Smooth muscle cell of the brain vasculature (primary cell): ENCODE measurements at places on chromosomes 12 and 14.

DNA sequence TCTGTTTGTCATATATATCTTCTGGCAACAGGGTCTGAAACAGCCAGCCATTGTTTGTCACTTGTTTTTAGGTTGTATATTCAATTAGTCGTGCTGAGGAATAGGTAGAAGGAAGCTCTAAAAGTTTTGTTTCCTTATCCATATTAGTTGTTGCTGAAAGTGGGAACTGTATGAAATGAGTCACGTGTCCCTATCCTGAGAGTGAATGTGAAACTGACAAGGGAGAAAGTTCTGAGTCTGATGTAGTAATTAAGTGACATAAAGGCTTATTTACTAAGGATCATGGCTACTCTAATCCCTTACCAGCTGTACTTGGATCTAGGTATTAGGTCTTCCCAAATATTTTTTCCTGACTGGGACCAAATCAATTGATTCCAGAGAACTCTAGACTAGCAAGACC lies 16.4 kb downstream of the FAM234B start:
- DNase-seq: no peak

- DNase-seq: no peak
Observed at GRCh38 chr12:106289196-106289681, 13.3 kb upstream of the TCP11L2 start.

GRCh38 chr12:28578833-28579252 lies 388.6 kb downstream of the CCDC91 start:
- no peak for DNase-seq

GRCh38 chr12:95197636-95198035 lies 19.6 kb downstream of the FGD6 start:
- DNase-seq: no peak

DNA sequence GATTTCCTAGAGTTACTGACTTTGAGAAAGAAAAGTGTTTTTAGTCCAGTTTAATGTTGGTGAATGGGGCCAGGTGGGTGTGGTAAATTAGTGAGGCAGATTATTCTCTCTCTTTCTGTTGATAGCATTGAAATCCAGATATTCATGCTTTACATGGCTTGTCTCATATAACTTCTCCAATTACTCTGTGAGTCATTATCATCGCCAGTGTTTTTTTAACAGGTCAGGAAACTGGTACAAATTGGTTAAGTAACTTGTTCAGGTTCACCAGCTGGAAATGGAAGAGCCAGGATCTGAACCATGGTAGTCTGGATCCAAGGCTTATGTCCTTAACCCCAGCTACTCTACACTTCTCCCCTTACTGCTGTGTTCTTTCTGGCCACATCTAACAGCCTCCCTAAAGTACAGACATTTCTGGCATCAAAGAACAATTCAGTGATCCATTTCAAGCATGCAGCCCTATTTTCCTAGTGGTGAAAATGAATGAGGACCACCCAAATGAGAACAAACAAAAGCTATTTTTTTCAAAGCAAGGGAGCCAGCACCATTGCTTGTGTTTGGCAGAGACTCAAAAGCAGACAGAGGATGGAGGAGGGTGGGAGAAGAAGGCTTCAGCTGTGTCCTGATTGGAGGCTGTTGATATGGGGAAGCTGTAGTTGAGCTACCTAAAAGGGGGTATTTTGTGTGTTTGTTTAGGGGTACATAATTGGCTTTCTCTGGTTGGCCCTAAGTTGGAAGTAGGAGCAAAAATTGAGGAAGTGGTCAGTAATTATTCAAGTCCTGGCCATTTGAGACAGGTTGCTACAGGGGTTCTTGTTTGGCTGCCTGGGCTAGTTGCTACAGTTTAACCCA lies 1.7 kb downstream of the IRAK3 start:
- no peak for DNase-seq

- no peak for DNase-seq
Observed at GRCh38 chr12:75954041-75954440, 77.5 kb downstream of the PHLDA1 start.

DNA sequence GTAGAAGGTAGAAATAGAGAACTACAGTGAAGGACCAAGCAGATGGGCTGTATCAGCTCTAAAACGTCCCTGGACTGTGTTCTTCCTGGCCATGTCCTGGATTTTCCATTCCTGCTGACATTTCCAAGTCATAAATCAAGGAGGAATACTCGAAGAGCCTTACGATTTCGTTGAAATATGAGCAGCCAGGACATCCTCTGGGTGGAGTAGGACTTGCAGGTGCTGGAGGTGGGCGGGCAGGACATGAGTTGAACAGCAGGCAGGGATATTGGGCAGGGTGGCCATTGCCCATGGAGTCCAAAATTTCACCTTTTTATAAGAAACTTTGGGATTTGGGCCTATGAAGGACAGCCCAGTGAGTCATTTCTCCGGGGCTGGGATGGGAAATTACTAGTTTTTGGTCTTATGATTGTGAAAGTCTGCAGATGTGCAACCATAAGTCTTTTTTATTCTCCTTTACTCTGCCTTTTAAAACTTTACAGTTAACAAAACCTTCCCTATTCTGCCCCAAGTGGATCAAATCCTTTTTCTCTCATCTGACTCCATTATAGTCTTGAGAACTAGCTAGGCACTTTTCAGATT lies 88.8 kb downstream of the TMX1 start:
- no peak for DNase-seq
